ENCODE measurements at places on chromosomes 4 and X.

DNA sequence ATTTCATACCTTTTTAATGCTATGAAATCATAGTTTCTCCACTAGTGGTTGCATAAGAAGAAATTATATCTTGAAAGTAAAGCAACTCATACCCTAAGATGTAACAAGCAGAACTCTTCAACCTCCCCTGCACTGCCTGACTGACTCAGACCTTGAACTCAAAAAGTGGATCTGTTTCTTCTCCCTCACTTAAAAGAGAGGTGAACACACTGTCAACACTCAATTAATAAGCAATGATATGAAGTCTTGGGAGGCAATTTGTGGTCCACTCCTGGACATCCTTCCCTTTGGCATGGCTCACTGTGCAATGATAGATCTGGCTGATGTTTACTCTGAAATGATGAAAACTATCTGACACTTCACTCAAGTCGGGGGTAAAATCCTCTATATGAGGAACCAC is 282.0 kb upstream of the DKK2 start:
- no peak for DNase-seq

DNA sequence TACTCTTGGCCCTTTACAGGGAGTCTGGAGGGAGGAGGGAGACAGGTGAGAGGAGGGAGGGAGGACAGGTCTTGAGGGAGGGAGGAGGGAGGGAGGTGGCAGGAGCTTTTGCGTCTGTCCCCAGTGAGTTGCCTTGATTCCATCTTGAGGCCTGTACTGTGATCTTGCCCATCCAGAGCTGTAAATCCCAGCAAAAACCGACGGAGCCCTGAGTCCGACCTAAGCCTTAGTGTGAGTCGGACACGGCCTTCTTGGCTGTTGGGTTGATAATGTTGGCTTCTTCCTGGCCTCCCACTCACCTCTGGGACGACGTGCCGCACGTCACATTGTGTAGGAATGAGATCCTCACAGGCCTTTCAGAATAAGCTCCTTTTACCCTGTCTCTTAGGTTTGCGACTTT is 72.5 kb downstream of the RGS12 start:
- DNase-seq = no peak

- DNase-seq = peak; percentile 87
These were observed at the start of gene KLF3 for GRCh38 chr4:38663801-38664705. TSS of gene KLF3 (plus strand) at chr4:38664199. CDS start at chr4:38680626, 16,427 bp downstream.

DNA sequence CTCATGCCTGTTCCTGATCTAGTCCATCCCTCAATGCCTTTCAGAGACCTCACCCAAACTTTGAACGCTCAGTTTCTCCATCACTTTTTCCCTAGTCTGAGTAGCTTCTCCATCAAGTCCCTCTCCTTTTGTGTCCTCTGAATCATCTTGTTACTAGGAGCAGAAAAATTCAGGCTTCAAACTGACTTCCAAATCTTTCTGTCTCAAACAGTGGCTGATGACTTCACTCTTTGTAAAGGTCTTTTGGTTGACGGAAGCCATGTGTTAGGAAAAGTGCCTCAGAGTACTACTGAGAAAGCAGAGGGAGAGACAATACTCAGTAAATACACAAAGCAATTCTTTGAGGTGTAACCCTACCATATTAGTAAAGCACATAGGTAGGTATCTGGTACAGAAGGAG is 65.7 kb upstream of the CAMK2D start:
- no peak for DNase-seq

- no peak for DNase-seq
These were observed 71.8 kb upstream of the GPR34 start for GRCh38 chrX:41616935-41617334.

DNA sequence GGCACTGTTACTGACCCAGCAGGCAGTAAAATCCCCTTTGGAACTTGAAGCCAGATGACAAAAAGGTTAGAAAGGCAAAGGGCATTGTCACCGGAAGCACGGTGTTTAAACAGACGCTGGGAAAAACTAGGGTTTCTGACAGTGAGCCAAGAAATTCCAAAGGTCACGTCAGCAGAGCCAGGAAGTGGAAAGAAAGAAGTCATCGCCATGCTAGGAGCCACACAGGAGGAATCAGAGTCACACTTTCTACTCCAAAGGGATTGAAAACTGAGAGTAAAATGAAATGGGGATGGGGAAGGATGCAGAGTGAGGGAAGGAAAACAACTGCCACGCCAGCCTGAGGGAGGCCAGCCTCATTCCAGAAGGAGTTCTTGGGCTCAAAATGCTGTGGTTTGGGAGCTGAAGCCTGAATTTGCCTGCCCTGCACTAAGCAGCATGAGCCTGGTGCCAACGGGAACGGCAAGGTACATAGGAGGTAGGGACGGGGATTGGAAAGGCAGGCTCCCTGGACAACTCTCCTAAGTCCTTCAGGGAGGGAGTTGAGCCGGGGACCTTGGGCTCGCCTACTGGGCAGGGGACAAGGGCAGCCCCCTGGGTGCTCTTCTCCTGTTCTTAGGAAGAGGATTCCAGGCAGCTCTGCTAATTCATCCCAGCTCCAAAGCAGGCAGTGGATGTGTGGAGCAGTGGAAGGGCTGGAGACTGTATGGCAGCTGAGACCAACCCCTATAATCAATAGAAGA is 66.8 kb downstream of the SOWAHB start:
- no peak for DNase-seq

DNA sequence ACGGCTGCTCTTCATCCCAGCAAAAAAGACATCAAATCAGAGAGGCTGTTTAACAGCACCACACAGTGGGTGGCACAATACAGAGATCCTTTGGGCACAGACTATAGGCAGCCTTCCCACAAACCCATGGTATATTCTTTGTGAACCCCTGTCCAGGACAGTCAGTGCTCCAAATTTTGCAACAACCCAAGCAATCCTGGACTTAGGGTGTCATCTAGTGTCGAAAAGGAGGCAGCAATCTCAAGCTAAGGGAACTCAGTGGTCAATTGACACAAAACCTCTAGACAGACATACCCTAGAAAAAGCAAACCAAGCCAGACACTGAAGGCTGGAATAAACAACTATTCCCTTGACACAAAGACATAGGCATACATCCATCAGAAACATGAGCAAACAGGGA is 137.4 kb downstream of the BMP15 start:
- no peak for DNase-seq

- DNase-seq = no peak
These were observed 366.5 kb downstream of the CXXC4 start for GRCh38 chr4:104128031-104128849.

- DNase-seq = no peak
These were observed 31.9 kb upstream of the FGFR3 start for GRCh38 chr4:1761130-1761689.

- DNase-seq = no peak
These were observed 577.6 kb downstream of the KLHL13 start for GRCh38 chrX:117539090-117539418.

DNA sequence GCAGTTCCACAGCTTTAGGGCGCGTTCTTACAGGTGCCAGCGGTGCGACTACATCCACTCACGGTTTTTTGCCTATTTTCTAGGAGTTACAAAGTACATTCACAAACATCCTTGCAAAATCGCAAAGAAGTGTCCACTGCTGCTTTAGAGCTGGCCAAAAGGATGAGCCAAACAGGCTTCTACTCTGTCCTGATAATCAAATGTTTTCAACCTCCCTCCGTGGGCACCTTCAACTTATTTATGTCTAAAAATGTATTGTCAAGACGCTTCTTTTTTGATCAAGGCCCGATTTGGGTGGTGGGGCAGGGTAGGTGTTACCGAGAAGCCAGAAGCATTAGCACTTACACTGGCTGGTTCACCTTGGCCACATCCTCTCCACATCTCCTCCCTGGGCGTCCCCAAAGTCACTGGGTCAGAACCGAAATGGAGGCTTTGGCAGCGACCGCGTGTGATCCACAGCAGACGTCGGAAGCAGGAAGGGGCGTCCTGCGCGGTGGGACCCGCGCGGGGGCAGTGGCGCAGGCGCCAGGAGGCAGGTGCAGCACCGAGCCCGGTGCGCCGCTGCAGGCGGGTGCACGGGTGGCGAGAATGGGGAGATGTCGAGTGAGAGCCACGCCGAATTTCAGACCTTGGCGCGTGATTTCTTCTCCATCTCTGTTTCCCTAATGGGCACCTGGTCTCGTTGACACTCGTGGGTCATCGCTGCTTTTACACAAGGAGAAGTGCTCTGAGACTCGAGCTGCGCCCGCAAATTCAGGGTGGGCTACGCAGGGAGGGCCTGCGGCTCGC is 16.9 kb downstream of the NKX3-2 start:
- DNase-seq = no peak

DNA sequence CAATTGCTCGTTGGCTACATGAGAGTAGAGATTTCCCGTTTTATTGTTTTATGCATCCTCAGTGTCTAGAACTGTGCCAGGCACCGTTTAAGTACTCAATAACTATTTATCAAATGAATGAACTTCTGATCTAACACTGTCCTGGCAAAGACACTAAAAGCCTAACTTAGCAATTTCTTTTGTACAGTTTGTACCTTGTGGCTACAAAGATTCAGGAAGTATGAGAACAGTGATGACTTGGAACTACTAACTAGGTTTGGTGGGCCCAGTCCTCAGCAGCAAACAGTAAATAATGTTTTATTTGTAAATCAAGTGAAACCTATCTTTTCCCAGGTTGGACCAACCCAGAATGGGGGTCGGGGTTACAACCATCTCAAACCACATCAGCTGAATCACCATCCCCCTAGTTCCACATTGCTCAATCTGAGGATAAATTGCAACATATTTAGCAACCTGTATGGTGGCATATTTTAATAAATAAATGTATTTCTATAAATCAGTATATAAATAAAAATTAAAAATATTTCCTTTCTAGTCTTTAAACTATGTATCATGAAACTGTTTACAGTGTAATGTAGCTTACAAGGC is 12.3 kb upstream of the SCRG1 start:
- no peak for DNase-seq

- no peak for DNase-seq
These were observed 159.4 kb downstream of the TRAM1L1 start for GRCh38 chr4:116925900-116926457.

Data from stimulated activated naive CD4-positive, alpha-beta T cell treated with Interleukin-2 at 50 U/mL for 16 hours (primary cell).